ENCODE measurements at places on chromosomes 7 and 10.

DNA sequence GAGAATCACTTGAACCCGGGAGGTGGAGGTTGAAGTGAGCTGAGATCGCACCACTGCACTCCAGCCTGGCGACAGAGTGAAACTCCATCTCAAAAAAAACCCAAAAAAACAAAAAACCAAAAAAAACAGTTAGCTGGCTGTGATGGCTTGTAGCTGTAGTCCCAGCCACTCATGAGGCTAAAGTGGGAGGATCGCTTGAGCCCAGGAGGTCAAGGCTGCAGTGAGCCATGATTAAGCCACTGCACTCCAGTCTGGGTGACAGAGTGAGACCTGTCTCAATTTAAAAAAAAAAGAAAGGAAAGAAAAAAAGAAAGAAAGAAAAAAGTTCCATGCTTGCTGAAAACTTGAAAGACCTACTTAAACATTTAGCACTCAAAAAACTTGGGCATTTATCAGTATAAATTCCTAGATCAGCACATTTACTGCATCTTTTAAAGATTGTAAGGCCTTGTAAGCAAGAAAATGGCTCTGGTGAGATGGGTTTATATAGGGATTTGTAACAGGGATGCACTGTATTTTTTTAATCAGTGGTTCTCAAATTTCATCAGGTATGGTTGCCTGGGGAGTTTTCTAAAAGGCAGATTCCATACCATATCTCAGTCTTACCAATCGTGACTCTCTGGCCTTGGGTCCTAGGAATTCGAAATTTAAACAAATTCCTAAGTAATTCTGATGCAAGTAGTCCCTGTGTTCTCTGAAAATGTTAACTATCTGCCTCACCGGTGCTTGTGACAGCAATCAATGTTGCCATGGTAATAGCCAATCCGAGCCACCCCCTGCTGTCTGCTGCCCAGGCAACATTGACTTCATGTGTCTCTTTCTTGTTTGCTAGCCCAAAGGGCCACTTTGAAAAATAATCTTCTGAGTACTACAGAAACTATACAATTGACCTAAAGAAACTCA lies 11.5 kb upstream of the NT5C2 start:
- no peak for DNase-seq

DNA sequence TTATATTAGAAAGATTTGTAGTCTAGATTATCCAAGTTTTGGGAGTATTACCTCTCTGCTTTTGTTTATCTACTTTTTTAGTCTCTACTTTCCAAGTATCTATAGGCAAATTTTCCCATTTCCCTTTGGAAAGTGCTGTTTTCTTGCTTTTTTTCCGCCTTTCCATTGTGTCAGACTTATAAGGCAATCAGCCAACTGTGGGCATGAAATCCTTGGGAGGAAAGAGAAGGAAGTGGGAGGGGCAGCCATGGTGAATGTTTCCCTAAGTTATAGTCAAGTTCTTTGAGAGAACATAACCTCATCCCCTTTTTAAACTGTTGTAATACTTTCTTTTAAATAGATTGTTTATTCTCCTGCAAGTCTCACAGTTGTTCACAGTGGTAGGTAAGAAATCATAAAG lies 52.6 kb downstream of the PTEN start:
- no peak for DNase-seq

DNA sequence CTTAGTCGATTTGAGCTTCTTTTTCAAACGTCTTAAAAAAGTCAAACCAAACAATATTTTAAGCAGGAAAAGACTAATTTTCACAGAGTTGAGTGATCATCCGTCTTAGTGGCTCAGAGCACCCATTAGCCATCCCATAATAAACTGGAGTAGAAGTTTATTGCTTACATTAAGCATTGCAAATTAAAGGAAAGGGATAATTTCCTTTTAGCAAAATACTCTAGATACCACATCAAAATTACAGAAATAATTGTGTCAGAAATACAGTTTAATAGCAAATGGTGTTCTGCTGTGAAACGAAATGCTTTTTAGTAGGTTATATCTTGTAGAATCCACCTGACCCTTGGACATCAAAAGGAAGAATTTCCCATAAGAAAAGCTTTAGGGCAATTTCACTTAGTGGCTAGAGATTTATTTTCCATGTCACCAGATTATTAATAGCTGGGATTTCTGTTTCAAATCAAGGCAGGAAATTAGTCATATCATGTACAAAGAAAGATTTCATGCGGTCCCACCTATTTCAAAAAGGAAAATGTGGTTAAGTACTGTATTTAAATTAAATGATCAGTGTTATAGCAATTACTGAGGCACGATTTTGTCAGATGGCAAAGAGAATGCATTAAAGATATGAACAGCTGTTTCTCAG lies 96.2 kb downstream of the NPTX2 start:
- no peak for DNase-seq

DNA sequence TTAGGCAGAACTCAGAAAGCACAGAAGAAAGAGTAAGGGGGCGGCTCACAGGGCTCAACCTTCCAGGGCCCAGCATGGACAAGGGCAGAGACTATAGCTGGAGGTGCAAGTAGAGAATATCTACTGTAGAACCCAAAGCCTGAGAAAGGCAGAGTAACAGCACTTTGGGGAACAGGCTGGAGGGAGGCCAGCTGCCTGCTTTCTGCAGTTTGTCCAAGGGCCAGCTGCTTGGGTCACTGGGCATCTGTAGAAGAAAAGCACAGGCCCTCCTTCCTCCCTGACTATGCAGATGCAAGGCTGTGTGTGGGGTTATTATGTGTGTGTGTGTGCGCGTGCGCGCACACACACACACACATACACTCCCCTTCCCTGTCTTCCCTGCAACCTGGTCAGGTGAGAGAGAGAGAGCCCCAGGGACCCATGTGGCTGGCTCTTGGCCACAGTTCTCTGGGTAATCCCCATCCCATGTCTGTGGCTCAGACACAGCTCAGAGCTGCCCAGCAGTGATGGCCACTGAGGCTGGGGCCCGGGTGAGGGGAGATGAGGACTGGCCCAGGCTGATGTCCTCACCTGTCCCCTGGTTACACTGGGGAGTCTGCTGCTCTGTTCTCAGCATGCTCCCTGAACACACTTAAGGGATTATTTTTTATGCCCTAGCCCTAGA lies 9.0 kb downstream of the ADRA2A start:
- no peak for DNase-seq

DNA sequence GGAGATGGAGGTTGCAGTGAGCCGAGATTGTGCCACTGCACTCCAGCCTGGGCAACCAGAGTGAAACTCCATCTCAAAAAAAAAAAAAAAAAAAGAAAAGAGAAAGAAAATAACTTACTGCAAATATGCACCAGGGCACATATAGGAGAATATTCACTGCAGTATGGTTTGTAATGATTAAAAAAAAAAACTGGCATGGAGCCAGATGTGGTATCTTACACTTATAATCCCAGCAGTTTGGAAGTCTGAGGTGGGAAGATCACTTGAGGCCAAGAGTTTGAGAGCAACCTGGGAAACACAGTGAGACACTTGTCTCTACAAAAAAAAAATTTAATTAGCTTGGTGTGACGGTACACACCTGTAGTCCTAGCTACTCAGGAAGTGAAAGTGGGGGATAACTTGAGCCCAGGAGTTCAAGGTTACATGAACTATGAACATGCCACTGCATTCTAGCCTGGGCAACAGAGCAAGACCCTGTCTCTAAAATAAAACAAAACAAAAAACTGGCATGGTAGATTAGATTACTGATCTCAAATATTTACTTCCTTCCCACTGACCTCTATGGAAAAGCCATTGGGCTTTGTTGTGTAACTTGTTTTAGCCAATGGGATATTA lies 85.6 kb downstream of the MICU1 start:
- no peak for DNase-seq

- DNase-seq = no peak
Observed at GRCh38 chr10:101777619-101778145, 1.8 kb upstream of the FGF8 start.

DNA sequence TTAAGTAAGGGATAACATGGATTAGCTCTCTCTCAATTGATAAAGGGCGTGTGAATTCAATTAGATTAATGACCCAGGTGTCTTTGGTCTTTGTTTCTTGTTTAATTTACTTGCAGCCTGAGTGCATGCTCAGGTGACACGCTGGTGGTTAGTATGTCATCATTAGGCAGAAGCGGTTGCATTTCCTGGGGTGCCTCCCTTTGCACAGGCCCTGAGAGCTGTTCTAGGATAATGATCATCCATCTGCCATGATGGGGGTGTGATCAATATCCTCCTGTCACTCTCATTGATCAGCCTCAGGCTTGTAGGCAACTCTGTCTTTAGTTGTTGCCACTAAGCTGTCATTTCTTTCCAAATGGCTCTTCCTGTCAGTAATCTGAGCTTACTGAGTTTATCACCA lies 99.6 kb upstream of the NPS start:
- no peak for DNase-seq

DNA sequence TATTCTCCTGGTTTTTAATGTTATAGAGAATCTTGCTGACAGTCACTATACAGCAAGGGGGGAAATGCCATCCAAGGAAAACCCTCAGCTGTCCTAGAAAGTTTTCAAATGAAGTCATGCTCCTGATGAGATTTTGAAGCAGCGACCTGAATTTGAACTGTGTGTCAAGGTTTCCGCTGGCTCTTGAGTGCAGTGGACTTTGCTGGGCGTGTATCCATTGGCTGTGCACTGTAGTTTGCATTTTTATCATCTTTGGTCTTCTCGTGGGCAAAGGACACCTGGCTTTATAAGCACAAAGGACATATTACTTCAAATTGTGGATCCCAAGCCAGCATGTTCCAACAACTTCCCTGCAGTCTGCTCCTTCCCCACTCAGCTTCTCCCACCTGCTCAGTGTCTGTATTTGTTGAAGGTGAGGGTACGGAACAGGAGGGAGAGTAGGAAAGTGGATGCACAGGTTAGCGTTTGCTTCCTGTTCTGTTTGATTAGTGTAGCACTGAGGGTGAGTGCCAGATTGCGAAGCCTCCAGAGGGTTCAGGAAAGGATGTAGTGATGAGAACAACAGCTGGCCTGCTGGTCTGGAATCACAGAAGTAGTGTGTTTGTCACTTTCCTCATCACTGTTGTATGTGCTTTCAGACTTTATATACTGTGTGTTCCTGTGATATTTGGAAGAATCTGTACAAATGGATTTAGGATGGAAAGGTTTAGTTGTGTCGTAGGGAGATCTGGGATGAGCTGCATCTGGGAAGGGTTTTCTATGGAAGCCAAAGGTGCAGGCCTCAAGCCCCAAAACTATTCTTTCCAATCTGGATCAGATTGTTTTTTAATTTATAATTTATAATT lies 204.8 kb downstream of the BMPER start:
- DNase-seq = no peak

DNA sequence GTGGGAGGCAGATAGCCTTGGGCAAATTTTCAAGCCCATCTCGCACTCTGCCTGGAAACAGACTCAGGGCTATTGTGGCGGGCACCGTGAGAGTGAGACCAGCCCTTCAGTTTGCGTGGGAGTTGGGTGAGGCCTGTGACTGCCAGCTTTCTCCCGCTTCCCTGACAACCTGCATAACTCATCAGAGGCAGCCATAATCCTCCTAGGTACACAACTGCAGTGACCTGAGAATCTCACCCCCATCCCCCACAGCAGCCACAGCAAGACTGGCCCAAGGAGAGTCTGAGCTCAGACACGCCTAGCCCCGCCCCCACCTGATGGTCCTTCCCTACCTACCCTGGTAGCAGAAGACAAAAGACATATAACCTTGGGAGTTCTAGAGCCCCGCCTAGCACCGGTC lies 275.4 kb downstream of the GRID1 start:
- no peak for DNase-seq

- no peak for DNase-seq
Observed at GRCh38 chr7:98286093-98286539, 4.6 kb downstream of the BRI3 start.

DNA sequence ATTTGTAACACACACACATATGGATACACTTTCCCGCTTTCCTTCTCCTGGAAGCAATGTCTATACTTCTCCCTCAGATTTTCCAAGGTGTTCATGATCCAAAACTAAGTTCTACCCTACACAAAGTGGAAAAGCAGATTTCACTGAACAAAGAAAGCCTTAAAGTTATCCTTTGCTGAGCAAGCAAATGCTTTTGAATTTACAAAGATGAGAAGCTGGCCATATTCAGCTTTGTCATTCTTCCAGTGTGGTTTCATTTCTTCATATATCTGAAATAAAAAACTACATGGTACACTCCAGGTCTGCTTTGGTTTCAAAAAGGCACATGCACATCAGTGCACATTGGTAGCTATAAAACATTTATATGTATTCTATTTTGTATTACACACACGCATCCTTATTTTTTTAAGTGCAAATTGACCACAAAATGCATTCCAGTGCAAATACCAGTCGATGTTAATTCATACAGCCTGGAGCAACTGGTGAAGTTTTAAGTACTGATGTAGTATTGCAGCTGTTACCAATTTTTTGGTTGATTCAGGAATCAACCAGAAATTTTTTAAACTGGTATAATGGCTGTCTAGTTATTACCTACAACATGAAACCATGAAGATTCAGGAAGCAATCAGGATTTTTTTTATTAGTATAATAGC lies 65.5 kb upstream of the SRPK2 start:
- no peak for DNase-seq

DNA sequence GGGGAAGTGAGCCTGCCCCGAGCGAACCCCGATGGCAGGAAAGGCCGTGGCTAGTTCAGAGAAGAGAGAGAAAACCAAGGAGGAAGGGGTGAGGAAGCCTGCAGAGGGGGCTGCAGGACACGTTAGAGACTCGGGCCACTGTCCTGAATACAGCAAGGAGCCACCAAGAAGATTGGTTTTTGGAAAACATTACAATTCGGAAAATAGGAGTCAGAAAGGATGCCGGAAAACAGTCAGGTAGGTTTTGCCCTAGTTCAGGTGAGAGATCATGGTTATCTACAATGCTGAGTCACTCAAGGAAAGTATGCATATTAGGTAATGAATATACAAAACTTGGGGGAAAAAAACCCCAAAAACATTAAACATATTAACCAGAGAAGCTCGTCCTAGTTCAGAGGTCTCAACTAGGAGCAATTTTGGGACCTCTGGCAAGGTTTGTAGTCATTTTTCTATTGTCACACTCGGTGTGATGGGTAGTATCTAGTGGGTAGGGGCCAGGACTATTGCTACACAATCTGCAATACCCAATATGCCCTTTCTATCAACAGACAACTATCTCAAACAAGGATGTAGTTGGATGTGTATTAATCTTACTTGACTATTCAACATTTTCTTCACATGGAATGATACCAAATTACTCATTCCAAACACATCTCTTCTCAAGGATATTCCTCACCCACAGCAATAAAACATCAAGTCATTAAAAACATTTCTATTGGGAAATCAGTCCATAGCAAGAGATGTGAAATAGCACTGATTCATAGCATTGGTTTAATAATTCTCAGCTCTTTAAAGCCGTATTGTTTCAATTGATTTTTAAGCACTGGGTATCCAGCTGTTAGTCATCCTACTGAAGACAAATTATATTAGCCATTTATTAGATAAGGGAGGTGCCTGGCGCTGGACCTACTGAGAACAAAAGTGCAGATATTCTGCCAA lies 74.4 kb upstream of the RSU1 start:
- no peak for DNase-seq

DNA sequence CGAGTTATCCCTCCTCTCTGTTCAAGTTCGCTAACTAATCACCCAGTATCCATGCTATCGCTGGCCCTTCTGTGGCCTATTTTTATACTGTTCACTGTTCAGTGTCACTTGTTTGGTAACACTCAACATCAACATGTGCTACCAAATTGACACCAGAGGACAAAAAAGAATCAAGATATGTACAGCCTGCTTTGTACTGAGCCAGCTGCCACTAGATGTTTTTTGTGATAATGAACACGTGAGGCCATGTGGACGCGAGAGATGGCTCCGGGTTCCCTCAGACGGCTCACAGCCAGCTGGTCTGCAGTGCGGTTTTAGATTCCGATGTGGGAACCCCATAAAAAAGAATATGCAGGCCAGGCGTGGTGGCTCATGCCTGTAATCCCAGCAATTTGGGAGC lies 21.2 kb downstream of the CAV1 start:
- DNase-seq = no peak
